HCT116 (cell line): ENCODE measurements at places on chromosomes 3 and 15. TPM values are rescaled to one million over a fixed set of nuclear protein-coding genes. Genes with fewer than 3 reads are reported as not detected.

DNA sequence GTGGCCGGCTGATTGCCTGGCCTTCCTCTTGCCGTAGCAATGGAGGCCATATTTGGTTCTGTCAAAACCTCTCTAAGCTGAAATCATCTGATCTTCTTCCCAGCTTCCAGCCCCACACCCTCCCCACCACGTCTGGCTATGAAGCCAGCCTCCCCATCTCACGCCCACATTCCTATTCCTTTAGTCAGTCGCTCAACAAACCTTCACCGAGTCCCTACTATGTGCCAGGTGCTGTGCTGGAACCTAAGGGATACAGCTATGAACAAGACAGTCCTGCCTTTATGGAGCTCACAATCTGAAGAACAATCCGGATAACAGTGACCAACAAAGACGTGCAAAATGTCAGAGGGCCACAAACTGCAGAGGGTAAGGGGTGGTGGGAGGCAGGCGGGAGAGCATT is 31.9 kb upstream of the SMAD6 start:
- DNase-seq, result no peak
- no peak overlapping the region for H3K4me3 ChIP-seq
- H3K27me3 ChIP-seq, result no peaks in the 10 kb centered on the region
- H3K4me1 ChIP-seq, result peaks cover 31% of the 10 kb centered on the region
- peak overlapping the region; percentile 49; the same call in 1 of the 2 replicates for H3K27ac ChIP-seq

DNA sequence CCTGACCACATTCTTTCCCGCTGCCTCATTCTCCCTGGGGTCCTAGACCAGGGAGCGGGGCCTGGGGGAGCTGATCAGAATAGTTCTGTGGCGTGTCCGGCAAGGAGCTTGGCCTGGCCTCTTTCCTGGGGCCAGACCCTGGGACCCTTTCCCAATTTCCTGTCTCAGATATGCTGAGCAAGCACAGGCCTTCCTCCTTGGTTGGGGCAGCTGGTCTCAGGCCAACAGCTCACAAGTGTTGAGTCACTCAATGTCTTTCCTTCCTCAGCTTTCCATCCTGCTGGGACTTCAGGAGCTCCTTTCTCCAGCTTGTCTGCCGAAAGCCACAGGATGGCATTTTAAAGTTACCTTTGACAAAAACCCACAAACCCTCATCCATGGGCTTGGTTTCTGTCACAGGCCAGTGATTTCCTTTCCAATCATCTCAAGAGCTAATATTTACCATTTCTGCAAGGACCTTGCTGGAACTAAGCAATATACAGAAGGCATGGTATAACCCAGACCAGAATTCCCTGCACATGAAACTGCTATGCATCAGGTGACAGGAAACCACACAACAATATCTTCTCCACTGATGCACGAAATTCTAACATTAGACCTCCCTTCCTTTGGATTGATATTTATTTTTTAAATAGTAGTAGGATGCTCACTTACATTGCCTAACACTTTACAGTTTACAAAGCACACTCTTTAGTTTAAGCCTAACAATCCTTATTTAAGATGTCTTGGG is 19.5 kb upstream of the TIMP4 start:
- H3K4me3 ChIP-seq, result no peak overlapping the region
- no peak for DNase-seq
- no peaks in the 10 kb centered on the region for H3K36me3 ChIP-seq
- no peak overlapping the region for H3K27ac ChIP-seq

GRCh38 chr15:87973501-87974215 is 282.9 kb downstream of the NTRK3 start:
- no peaks in the 10 kb centered on the region for H3K27me3 ChIP-seq
- H3K4me1 ChIP-seq, result no peaks in the 10 kb centered on the region
- H3K36me3 ChIP-seq, result no peaks in the 10 kb centered on the region
- no peak for DNase-seq

Gene P2RY13
- total RNA-seq, result not detected

Gene TM4SF4
- total RNA-seq, result 0.91 TPM
